ENCODE measurements at places on chromosomes 6 and 20.

- DNase-seq = no peak
Observed at GRCh38 chr6:134177236-134177635, 124.8 kb upstream of the SLC2A12 start.

DNA sequence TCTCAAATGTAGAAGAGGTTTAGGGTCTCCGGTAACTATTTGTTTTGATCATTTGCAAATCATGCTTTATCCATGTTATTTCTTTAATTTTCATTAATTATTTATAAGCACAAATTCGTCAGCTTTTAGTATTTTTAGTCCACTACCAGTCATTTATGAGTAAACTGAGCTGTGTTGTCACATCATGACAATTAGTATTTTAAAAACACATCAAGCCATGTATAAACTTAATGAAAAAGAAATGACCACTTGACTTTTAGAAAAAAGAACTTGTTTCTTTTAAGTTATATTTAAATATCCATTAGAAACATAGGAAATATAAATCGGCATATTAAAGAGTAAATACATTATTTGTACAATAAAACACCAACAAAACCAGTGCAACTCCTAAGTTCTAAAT, 2.8 kb downstream of the NKX2-4 start:
- no peak for DNase-seq

DNA sequence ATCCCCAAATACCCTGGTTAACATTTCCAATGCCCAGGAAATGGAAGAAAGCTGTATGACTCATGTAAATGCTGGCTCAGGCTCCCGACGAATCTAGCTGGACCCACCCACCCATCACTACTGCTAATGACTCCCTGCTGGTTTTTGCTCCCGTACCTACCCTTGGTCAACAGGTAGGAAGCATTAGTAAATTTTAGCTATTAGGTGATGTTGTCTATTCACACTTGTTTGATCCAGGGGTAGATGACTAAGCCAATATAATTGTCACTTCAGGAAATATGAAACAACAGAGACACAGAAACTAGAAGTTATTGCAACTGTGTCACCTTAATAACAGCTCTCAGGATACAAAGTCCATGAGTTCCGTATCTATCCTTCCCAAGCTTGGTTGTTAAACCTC, 94.4 kb upstream of the BEND6 start:
- DNase-seq = no peak

DNA sequence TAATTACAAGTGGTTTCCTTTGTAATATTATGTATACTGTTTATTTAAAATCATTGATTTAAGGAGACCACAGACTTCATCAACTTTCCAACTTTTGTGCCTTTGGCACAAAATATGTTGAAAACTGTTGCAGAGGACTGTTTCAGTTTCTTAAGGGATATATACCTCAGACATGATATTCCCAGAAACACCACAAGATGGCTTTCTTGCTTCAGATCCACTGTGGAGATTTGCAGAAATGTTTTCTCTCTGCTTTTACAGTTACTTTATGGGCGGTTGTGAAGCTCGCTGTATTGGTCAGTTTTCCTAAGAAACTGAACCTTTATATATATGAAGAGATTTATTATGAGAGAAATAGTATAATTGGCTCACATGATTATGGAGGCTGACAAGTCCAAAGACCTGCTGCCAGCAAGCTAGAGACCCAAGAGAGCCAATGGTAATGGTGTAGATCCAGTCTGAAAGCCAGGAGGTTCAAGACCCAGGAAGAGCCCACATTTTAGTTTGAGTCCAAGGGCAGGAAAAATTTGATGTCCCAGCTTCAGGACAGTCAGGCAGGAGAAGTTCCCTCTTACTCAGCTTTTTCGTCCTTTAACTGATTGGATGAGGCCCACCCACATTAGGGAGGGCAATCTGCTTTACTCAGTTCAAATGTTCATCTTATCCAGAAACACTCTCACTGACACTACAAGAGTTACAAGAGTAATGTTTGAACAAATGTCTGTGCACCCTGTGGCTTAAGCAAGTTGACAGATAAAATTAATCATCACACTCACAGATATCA, 12.8 kb downstream of the ME1 start:
- DNase-seq = no peak

DNA sequence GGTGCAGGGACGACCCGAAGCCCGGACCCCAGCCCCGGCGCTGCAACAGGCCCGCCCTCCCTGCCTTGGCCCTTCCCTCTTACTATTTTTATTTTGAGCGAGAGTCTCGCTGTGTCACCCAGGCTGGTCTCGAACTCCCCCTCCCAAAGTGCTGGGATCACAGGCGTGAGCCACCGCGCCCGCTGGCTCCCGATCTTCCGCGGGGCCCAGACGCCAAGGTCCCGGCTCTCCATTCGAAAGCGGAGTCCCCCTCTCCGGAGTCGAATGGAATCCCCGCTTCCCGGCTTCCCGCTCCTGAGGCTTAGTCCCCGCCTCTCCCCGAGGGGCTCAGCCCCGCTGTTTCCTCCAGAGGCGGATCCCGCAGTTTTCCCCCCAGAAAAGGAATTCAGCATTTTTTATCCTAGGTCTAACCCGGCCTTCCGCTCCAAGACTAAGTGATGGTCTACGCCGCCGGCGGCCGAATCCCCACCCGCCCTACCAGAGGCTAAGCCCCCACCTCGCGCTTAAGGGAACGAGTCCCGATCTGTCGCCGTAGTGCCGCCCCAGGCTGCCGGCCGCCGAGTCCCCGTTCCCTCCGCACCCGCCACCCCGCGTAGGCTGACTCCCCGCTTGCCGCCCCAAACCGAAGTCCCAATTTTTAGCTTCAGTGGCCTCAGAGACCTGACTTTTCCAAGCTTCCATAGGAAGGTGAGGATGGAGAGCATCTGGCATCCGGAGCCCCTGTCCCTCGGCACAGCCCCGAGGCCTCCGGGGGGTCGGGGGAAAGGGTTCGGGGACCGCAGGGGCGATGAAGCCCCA, 11.5 kb upstream of the TMC2 start:
- DNase-seq = no peak

GRCh38 chr6:138001750-138002349, 105.4 kb downstream of the PERP start:
- DNase-seq = no peak

DNA sequence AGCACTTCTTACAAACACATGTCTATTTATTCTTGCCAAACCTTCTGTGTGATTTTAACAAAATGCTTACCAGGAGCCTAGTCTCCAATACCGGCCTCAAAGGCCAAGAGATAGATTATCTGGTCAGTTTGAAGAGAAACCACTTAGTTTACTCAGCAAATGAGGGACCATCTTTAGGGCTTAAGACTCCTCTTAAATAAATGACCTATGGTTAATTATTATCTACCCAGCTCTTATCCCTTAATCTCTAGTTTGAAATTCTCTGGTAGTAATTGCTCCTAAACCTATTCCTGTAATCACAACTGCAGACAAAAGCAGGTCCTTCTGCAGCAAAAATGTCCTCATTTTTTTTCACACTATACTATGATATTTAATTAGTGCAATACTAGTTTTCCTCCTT, 301.8 kb downstream of the KIF16B start:
- no peak for DNase-seq

DNA sequence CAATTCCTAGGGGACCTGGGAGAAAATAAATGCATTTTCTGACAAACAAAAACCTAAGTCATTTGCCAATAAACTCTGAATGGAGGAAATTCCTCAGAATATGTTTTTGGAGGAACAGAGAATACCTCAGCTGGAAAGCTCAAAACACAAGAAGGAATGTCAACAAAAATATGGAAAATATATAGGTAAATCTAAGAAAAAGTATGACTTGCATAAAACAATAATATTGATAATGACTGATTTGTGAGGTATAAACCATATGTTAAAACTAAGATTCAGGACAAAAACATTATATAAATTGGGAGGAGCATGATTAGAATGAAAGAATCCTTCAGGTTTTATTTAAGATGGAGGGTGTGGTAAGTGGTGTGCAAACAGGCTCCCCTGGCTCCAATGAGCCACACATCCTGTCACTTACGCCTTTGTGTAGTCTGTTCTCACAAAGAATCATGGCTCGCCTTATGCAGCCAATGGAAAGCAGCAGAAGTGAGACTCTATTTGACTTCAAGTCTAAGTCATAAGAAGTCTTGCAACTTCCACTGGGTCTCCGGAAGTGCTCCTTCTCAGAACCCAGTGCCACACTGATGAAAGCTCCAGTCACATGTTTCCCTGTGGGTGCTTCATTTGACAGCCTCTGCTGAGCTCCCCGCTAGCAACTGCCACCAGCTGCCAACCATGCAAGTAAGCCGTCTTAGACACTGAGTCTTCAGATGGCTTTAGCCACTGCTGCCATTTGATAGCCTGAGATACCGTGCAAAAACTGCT, 8.1 kb downstream of the CFAP61 start:
- DNase-seq = no peak

- DNase-seq = no peak
Observed at GRCh38 chr6:169867751-169868191, 116.3 kb downstream of the ERMARD start.

- no peak for DNase-seq
Observed at GRCh38 chr20:2849529-2849928, 9.0 kb downstream of the VPS16 start.

- DNase-seq = no peak
Observed at GRCh38 chr6:7541175-7542064, at the start of gene DSP. DSP (plus strand) TSS chr6:7541671; CDS start chr6:7541916, 245 bp downstream.

DNA sequence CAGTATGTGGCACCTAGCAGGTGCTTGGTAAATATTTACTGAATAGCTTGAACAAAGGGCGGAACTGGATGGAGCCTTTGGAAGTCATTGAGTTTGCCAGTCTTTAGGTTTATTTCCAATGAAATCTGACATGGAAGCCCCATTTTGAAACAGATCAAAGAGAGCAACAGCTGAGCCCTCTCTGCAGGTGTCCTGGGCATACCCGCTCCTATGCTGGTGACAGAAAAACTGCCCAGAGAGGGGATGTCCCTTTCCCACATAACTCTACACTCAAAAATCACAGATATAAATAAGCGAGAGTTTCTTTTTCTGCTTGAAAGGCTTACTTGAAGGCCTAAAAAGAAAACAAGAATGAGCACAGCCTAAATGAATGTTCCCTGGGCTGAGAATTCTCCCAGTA, 53.0 kb upstream of the RALY start:
- DNase-seq = no peak

DNA sequence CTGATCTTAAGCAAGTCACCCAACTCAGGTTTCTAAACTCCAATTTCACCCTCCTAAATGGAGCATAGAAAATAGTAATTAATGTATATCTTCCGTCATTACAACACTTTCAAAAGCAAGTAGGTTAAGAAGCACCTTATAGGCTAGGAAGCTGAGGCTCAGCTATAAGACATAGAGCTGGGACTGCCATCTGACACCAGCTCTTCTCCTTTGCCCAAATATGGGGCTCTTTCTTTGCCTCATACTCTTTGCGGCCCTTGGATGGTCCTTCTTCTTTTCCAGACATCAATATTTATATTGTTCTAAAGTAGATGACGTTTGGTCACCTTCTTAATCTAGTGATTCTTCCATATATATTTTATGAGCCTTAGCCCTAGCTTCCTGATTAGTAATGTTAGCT, 413.2 kb downstream of the LMBRD1 start:
- DNase-seq = no peak

GRCh38 chr6:169700296-169700695, 1.5 kb downstream of the WDR27 start:
- no peak for DNase-seq

- no peak for DNase-seq
Observed at GRCh38 chr6:53144802-53145201, 3.8 kb downstream of the GCM1 start.

- no peak for DNase-seq
Observed at GRCh38 chr6:124557873-124558272, 404.4 kb upstream of the RNF217 start.

GRCh38 chr6:23784301-23784919, 341.6 kb upstream of the NRSN1 start:
- no peak for DNase-seq

DNA sequence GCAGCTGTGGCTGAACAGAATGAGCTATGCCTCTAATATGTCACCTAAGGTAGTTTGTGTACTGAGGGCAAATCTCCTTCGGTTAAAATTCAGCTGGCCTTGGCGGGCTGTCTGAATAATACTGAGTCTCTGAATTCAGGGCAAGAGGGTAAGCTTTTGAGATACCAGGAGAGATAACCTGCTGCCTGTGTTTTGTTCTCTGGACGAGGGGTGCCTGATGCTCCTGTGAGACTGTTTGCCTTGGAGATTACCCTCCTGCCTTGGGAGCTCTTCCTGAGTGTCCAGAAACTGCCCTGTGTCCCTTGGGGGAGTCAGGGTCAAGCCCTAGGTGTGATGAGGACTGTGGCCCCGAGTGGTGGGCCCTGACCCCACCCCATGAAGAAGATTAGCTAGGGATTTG, 282.9 kb downstream of the KIF16B start:
- no peak for DNase-seq

GRCh38 chr6:119273272-119274196, 76.0 kb downstream of the MAN1A1 start:
- DNase-seq = no peak

- no peak for DNase-seq
Observed at GRCh38 chr6:70849348-70850069, 107.4 kb downstream of the B3GAT2 start.

DNA sequence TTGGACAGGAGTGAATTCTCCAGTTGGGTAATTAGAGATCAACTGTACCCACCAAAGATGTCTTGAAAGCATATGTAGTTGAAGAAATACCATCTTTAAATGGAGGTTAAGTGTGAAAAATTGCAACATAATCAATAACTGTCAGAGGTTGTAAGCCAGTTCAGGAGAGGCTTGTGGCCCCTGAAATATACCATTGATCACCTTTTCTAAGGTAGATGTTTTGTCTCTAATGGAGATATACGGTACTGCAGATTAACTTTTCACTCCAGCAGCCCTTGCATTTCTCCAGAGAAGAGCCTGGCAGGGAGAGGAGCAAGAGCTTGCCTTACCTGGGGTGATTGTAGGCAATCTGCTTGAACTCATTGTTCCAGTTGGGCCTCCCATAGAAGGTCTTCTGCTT, 48.8 kb downstream of the NOX3 start:
- DNase-seq = no peak

DNA sequence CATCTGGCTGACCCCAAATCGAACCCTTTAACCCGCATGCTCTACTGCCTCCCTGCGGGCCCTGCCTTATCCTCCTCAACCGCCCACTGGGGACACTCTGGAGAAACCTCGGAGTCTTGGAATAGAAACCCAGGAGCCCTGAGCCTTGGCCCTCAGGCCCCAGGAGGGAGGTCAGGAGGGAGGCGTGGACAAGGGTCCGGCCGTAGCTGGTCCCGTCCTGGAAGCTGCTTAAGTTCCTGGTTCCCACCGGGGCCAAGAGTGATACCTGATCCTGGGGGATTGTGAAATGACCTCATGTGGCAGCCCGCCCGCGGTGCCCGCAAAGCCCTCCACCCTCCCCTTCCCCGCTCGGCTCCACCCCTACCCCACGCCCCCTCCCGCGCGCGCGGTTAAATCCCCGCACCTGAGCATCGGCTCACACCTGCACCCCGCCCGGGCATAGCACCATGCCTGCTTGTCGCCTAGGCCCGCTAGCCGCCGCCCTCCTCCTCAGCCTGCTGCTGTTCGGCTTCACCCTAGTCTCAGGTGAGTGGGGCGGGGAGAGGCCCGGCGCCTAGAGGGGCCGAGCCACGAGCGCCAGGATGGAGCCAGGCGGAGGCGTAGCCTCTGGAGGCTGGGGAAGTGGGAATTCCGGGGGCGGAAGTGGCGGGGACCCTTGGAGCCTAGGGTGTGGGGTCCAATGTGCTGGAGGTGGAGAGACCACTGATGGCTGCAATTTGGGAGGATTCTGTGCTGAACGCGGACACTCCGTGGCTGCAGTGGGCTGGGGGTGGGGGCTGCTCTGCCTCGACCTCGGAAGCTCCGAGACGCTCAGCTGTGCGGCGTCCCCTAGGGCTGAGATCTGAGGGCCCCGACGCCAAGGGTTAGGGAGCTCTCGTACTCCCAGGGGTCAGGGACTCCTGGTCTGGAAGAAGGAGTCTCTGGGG, at the start of gene WFDC2:
TSS of gene WFDC2 (plus strand) at position 418 of the 926 bp plus-strand sequence. CDS start at position 447, 29 bp downstream.
- no peak for DNase-seq

All from cortex of kidney (tissue), 1 donor.